ENCODE measurements at places on chromosomes 4 and X.

GRCh38 chr4:99405433-99406115 is 29.6 kb downstream of the ADH7 start:
- DNase-seq, result peak; percentile 67

GRCh38 chr4:183478123-183478522 is 26.7 kb upstream of the ING2 start:
- DNase-seq, result no peak

GRCh38 chr4:112896609-112897190 is 152.8 kb upstream of the ANK2 start:
- DNase-seq, result no peak

DNA sequence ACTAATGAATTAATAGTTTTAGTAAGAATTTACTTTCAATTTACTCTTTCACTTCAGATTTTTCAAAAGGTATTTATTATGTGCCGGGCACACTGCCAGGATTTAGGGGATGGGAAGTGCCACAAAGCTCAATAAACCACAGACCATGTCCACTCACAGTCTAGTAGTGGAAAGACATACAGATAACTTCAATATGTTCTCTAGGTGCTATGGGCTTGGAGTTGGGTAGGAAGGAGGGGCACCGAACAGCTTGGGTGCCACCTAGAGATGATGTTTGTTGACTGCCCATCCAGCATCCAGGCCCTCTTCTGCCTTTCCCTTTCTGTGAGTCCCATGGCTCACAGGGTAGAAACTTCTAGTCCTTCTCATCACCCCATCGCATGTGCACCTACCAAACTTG is 17.8 kb downstream of the MFAP3L start:
- no peak for DNase-seq

DNA sequence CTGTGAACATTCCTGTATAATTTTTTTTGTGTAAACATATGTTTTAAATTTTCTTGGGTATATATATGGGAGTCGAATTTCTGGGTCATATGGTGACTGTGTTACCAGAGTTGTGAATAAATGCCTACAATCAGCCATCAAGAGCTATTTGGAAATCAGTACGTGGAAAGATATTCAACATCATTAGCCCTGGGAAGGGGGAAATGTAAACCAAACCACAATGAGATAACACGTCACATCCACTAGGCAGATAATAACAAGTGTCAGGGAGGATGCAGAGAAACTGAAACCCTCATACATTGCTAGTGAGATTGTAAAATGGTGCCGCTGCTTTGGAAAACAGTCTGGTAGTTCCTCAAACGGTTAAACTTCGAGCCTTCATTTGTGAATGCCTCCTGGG is 43.9 kb downstream of the LUZP4 start:
- DNase-seq, result no peak

- no peak for DNase-seq
Measured at GRCh38 chr4:98092833-98093439, 50.3 kb downstream of the STPG2 start.

DNA sequence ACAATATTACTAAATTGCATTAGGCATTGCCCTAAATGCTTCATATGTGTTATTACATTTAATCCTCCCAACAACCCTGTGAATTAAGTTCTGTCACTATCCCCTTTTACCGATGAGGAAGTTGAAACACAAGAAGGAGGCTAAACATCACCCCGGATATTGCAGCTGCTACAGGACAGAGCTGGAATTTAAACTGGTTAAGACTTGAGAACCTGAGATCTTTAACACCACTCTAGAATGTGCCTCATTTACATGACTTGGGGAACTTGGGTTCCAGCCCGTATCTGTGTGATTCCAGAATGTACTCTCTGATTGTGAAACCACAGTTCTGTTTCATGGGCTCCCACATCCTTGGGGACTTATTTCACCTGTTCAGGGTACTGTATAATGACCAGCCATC is 165.1 kb upstream of the PPARGC1A start:
- DNase-seq, result no peak

DNA sequence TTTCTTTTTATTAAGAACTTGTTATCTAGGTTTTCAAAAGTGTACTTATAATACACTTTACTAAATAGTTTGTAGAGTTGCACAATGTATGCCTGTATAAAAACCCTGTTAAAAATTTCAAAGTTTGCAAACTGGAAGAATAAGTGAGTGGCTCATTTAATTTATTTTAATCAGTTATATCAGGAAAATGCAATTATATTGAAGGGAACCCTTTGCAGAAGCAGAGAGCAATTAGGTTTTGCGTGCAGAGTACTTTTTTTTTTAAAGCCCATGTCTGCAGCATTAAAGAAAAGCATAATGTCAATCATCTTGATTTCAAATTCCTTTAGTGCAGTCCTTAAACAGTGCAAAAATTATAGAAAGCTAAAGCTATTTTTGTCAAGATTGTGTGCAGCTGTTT is 271.3 kb upstream of the LDB2 start:
- DNase-seq, result no peak

- DNase-seq, result no peak
Measured at GRCh38 chr4:151991001-151991883, 230.4 kb upstream of the GATB start.

DNA sequence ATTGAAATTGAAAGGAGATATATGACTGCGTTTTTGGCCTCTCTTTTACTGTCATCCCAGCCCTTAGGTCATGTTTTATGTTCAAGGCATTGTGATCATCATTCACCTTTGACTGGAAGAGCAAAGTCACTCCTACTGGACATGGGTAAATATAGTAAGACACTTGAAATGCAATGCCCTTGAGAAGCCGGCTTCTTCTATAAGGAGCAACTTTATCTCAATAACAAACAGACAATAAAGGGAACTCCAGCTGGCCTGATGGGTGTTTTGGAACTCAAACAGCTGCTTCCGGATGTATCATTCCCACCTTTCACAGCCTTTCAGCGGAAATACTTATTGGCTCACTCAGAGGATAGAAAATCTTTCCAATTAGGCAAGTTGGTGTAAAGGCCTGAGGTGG is 65.1 kb upstream of the C4orf54 start:
- no peak for DNase-seq

DNA sequence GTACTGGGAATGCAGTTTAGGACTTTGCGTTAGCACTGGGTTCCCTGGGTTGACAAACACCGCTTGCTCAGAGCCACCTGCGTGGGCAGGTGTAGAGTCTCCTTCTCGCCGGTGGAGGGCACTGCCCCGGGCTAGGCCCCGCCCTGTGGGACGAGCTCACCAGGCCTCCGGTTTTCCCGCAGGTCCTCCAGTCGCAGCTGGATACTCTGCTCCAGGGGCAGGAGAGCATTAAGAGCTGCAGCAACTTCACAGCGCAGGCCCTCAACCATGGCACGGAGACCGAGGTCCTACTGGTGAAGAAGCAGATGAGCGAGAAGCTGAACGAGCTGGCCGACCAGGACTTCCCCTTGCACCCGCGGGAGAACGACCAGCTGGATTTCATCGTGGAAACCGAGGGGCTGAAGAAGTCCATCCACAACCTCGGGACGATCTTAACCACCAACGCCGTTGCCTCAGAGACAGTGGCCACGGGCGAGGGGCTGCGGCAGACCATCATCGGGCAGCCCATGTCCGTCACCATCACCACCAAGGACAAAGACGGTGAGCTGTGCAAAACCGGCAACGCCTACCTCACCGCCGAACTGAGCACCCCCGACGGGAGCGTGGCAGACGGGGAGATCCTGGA is 49.2 kb upstream of the MND1 start:
- no peak for DNase-seq

GRCh38 chr4:147480502-147480890 is 401 bp upstream of the EDNRA start:
- DNase-seq, result no peak

DNA sequence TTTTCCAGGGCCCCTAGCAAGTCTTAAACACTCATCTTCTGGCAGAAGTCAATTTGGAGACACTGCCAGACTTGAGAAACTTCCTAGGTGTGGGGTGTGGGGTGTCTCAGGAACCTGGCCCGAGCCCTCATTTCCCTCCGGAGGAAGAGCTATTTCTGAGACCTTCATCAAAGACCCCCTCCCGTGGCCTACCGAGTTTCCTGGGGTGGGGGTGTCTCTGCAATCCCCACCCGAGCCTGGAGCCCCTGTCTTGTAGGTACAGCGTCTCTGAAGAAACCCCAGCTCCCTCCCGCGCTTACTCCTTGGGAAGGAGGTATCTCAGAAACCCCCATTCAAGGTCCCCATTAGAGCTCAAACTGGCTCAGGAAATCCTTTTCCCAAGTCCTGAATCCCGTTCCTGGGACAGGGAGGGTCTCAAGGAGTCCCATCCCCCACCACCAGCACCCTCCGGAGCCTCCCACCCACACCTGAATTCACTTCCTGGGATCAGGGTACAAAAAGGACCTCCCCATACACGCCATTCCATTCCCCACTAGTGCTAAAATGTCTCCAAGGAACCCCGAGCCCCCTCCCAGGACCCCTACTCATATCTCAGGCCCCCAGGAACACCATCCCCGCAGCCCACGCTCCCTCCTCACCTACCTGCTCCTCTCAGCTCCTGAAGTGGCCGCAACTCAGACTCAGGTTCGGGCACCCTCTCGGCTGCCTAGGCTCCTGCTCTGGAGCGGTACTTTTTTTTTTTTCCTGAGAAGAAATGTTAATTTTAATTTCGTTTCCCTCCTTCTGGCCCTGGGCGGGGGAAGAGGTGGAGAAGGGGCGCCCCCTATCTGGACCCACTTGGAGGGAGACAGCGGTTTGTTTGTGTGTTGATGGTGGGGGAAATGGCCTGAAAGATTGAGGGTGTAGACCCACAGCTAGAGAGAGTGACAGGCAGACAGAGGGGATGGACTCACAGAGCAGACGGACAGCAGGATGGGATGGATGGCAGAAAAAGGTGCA is 1.1 kb downstream of the SLC38A5 start:
- DNase-seq, result peak; percentile 37

DNA sequence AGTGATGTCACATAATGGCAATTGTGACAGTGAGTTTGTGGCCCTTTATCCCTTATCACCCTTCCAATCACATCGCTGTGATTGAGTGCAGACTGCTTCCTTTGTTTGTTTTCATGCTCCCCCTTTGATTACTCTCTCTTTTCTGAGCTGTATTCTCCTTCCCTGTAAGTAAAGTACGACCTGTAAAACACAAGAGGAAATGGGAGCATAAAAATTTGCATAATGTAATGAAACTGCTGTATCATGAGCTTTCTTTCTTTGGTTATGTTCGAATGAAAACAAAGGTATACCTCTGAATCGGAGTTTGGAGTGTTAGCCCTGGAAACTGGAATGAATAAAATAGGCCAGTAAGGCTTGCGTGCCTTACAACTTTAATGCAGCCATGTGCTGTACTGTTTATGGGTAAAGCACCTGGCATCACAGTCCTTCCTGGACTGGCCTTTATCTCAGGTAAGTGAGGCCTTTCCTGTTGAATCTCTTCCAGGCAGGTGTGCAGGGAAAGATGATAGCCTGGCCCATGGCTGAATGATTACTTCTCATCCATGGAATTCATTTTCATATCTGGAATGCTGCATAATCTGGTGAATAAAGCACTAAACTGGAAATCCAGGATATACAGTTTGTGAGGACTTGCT is 26.6 kb upstream of the HS3ST1 start:
- no peak for DNase-seq

DNA sequence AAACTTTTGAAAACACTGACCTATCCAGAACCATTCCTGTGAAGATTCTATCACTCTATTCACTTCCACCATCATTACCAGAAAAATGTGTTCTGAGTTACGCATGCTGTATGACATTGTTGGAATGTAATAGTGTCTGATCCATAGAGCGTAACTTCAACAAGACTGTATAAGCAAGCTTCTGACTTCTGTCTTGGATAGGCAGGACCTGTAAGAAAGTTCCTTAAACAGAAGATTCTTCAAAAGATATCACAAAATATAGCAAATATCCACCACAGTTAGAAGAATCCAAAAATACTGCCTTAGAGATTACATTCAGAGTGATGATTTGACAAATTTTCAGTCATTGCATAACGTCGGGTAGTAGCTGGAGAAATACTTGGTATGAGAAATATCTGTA is 14.0 kb upstream of the SPOCK3 start:
- no peak for DNase-seq

GRCh38 chrX:69510137-69510715 is 6.1 kb downstream of the NALF2 start:
- DNase-seq, result no peak

DNA sequence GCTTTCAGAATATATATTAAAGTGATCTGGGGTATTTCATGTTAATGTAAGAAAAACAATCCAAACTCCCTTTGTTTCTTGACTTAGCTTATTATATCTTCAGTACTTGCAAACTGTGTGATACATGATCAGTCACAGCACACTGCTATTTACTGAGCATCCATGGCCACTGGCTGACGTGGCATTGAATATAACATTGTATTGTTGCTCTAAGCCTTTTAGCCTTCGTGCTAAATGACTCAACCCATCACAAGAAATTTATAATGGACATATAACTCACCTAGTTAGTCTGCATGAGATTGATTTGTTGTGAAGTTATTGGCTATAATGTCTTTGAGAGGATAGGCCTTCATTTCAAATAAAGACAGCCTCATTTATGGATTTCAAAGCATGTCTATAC is 642.6 kb downstream of the IL1RAPL1 start:
- no peak for DNase-seq

DNA sequence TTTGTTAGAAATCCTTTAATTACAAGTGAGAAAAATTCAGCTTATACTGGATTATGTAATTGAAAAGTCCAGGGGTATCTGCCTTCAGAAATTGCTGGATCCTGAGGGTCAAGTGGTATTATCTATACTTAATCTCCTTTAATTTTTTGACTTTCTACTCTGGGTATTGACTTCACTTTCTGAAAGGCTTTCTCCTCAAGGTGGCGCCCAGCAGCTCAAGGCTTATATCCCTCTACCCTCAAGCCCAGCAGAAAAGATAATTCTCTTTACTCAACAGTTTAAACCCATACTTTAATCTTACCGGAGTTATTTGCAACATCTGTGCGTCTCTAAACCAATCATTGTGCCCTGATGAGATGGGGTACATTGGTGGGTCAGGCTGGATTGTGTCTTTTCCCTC is 129.5 kb downstream of the LARP7 start:
- DNase-seq, result no peak

- no peak for DNase-seq
Measured at GRCh38 chr4:108940149-108940548, 177.3 kb upstream of the ETNPPL start.

GRCh38 chr4:7807351-7807921 is 132.2 kb downstream of the AFAP1 start:
- DNase-seq, result no peak

- DNase-seq, result peak; percentile 39
Measured at GRCh38 chr4:77852892-77853495, 9.6 kb upstream of the MRPL1 start.

GRCh38 chrX:29315931-29316330 is 728.7 kb downstream of the IL1RAPL1 start:
- no peak for DNase-seq

GRCh38 chr4:186067757-186068385 is 1.1 kb upstream of the TLR3 start:
- no peak for DNase-seq

GRCh38 chrX:100207331-100208024 is 202.6 kb downstream of the PCDH19 start:
- no peak for DNase-seq

GRCh38 chr4:69642961-69643360 is 3.5 kb upstream of the UGT2A2 start:
- no peak for DNase-seq
